ENCODE measurements at places on chromosomes 2 and 18. TPM values are rescaled to one million over a fixed set of nuclear protein-coding genes. Genes with fewer than 3 reads are reported as not detected.

GRCh38 chr2:18276583-18277075 is 283.8 kb downstream of the RDH14 start:
- DNase-seq = no peak

DNA sequence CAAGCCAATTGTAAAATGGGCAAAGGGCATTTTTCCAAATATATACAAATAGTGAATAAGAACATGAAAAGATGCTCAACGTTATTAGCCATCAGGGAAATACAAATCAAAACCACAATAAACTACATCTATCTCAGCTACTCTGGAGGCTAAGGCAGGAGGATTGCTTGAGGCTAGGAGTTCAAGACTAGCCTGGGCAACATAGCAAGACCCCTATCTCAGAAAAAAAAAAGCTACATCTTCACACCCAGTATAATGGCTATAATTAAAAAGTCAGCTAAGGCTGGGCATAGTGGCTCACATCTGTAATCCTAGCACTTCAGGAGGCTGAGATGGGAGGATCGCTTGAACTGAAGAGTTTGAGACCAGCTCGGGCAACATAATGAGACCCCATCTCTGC is 12.6 kb upstream of the NCL start:
- DNase-seq = no peak

DNA sequence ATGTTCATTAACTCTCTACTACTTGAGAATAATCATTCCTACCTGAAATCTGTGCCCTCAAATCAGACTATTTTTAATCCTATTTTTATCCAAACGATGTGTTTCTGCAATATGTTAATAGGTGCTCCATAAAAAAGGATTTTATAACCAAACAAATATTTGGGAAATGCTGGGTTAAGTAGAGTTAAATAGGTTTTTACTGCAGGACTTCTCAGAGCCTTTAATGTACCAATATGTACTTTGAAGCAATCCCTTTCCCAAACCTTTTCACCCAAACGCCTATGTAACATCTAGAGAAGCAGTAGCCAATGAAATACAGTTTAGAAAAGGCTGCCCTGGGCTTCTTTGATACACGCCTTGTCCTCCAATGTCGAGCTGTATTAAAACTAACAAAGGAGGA is 182.5 kb downstream of the SP3 start:
- no peak for DNase-seq

GRCh38 chr2:198657512-198658121 is 800.1 kb downstream of the SATB2 start:
- DNase-seq = no peak

DNA sequence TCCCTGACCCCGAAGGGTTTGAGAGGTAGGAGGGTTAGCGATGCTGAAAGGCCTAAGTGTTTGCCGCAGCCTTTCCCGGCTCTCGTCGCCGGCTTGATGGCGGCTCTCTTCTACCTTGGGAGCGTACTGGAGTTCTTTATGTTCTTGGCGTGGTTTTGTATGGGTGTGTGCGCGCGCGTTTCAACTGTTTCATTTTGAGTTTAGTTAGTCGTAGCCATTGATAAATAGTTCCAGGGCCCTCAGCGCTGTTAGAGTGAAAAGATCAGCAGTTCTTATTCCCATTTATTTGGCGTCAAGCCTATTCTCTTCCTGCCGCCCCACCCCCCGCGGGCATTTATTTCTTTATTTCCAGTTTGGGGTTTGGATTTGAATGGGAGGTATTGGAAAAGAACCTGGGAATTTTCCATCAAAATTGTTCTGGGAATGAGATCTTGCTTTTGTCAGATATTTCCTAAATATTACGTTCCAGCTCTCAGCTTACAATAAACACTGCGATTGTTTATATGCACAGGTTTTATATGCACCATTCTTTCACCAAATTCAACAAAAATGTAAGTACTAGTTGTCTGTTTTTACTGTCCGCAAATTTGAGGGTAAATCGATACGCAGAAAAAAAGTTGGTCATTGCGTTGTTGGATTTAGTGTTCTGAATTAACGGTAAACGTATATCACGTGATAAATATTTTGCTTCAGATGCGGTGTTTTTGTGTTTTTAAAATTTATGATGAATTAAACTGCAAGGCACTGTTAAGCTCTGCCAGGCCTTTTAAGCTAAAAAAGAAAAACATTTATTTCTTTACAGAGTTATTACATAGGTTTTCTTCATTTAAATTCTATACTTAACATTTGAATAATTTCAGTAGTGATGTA is 954 bp downstream of the CCNT2 start:
- DNase-seq = peak; percentile 43

DNA sequence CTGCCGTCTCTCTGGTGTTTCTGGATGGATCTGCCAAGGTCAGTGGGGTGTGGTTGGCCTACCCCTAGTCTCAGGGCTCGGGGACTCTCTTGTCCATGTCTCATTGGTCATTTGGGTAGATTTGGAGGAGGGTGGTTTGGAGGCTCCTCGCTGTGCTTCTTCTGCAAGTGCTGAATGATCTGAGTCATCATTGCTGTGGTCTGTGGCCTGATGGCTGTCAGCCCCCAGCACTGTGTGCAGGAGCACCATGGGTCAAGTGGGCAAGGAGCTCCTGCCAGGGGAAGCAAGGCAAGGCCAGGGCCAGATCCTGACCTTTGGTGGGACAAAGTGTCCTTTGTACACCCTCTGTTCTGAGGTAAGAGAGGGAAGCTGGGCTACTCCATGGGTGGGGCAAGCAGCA is 221.8 kb downstream of the FHOD3 start:
- no peak for DNase-seq

- DNase-seq = no peak
Measured at GRCh38 chr2:101479328-101479727, 4.4 kb upstream of the RFX8 start.

DNA sequence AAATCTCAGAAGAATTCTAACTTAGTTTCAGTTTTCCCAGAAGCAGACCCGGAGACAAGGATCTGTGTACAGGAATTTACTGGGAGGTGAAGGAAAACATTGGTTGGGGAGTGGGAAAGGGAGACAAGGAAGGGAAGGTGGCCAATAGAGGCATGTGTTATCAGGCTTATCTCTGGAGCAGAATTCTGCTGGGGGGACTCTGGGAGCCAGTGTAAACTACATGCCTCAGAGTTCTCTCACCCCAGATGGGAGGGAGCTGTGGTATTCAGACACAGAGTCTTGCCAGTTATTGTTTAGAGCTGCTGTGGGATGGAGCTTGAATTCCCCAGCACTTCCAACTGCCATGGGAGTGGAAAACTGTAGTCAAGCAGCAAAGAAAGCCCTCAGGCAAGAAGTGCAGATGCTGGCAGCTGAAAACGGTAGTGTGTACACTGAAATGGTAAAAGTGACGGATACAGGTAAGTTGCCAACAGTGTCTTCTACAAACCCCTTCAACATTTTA is 19.0 kb downstream of the DNPEP start:
- no peak for DNase-seq

The NGEF gene
- total RNA-seq = not detected

The LYPD6B gene
- total RNA-seq = not detected

The DLGAP1 gene
- not detected for total RNA-seq

The CAPG gene
- 5.7 TPM for total RNA-seq

All from naive thymus-derived CD8-positive, alpha-beta T cell (primary cell).